ENCODE measurements at places on chromosomes 2 and 18. TPM values are rescaled to one million over a fixed set of nuclear protein-coding genes. Genes with fewer than 3 reads are reported as not detected.

GRCh38 chr2:194103941-194104659 is 1552.9 kb upstream of the SLC39A10 start:
- H3K4me3 ChIP-seq: no peak overlapping the region
- no peak for DNase-seq
- H3K27me3 ChIP-seq: no peaks in the 10 kb centered on the region
- H3K4me1 ChIP-seq: no peaks in the 10 kb centered on the region

DNA sequence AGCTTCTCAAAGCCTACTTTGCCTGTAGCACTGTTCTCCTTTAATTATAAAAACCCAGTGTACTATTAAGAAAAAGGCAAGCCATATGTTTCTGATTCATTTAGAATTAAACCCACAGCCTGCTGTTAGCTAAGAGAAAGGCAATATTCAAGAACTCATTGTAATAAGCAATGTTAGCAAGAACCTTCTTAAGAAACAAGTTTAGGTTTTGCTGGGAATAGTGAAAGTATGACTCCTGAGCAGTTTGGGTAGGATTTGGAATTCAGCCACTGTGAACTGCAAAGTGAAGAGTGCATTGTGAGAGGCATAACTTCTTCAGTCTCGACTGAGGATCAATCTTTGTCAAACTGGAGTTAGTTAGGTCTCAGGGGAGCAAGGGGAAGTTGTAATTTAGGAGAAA is 206.5 kb upstream of the NT5C1B start:
- no peak overlapping the region for H3K4me3 ChIP-seq
- H3K4me1 ChIP-seq: no peaks in the 10 kb centered on the region
- no peaks in the 10 kb centered on the region for H3K27me3 ChIP-seq
- no peaks in the 10 kb centered on the region for H3K36me3 ChIP-seq
- no peak for DNase-seq

DNA sequence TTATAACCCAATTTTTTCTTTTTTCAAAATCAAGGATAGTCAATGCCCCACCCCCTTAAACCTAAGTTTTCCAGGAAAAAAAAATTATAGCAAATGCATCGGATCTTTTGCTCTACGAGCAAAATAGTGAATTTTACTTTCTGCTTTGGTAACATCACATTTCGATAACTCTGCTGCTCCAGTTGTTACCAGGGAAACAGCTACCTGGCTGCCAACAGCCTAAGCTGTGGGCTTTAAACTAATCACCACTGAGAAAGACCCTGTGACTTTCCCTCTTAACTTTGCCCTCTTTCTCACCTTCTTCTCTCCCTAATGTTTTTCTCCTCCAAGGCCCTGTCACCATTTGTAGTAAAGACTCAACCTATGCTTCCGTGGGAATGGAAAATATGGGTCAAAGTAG is 145.5 kb downstream of the ABCA12 start:
- no peaks in the 10 kb centered on the region for H3K4me1 ChIP-seq
- H3K27ac ChIP-seq: no peak overlapping the region
- no peak overlapping the region for H3K4me3 ChIP-seq
- no peaks in the 10 kb centered on the region for H3K36me3 ChIP-seq

DNA sequence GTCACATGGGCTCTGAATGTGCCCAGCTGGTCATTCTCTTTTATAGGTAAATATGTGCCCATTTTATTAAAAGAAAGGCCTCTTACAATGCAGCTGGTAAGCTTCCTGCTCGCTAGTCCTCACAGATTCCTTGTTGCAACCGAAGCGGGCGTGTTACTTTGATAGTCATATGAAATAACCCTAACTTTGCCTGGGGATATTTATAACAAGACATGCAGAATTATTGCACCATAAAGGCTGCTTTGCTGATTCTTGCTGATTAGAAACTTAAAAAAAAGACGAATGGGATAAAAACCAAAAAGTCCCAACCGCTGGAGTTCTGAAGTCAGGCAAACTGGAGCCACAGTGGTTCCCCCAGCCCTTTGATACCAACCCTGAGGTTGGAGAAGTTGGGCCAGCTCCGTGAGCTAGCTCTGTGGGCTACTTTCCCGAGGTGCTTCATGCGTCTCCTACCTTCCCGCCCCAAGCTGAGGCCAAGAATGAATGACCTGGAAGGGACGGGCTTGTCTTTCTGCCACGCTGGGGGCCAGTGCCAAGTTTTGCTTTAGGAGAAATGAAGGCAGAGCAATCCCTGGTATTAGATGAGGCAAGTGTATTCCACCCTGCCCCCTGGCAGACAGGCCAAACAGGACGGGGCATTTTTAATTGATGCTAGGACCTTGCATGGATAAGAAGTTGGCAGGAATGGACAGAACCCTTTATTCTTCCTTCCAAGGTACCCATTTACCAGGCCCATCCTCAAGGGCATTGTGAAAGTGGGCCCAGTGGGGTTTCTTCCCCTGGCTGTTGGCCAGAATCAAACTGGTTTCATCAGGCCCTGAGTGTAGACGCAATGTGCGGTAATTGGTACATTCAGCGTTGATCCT is 140.4 kb downstream of the KCTD1 start:
- no peaks in the 10 kb centered on the region for H3K27me3 ChIP-seq
- no peak for DNase-seq
- H3K27ac ChIP-seq: no peak overlapping the region
- no peaks in the 10 kb centered on the region for H3K36me3 ChIP-seq
- H3K4me1 ChIP-seq: no peaks in the 10 kb centered on the region

DNA sequence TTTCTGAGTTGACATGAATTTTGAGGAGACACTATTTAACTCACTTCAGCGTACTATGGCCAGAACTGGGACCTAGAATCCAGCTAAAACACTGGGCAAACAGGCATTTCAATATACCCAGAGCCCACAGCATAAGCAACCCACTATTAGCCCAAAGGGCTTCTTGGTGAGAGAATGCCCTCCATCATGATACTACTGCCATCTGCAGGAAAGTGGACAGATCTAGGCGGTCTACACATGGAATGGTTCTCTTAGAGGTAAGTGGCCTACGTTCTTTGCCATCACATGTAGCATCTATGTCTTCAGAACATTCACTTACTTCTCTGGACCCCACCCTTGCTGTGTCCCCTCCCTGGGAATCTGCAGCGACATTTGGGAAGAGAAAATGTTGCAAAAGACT is 181.3 kb upstream of the LINC00305 start:
- DNase-seq: no peak
- no peak overlapping the region for H3K27ac ChIP-seq

DNA sequence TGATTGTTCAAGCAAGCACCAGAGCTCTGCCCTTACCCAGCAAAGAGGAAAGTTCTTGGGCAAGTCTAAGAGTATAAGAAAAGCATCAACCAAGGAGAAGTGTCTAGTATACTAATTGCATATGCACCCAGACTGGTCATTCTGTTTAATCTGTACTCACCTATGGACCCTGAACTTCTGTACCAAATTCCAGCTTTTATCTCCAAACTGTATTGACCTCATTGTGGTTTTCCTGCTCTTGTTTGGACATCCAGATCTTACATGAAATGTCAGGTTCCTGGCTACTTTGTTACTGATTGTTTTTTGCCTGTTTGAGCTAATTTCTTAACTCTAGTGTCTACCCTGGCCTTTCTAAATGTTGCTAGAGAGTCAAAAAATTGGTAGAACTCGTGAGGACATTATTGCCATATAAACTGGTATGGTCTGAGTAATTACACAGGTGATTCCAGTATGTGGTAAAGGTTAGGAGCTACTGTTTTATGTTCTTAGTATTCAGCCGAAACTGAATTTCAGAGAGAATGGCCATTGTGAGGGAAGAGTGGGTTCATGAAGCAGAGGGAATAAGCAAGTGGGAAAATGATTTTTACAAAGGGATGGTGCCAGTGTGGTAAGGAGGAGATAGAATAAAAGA is 146.3 kb downstream of the HNMT start:
- no peaks in the 10 kb centered on the region for H3K4me1 ChIP-seq
- no peak overlapping the region for H3K27ac ChIP-seq
- no peak overlapping the region for H3K4me3 ChIP-seq
- H3K27me3 ChIP-seq: no peaks in the 10 kb centered on the region
- H3K36me3 ChIP-seq: no peaks in the 10 kb centered on the region
- DNase-seq: no peak

DNA sequence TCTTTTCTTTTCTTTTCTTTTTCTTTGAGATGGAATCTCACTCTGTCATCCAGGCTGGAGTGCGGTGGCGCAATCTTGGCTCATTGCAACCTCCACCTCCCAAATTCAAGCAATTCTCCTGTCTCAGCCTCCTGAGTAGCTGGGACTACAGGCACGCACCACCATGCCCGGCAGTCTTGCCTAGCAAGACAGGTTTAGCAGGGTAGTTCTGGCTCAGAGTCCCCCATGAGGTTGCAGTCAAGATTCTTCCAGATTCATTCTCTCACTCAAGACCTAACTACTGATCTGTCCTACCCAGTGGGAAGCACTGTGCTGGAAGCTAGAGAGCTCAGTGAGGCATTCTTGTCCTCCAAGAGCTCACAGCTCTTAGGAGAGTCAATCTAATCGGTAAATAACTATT is 17.6 kb upstream of the ZAP70 start:
- DNase-seq: no peak
- H3K27me3 ChIP-seq: peaks cover 1% of the 10 kb centered on the region
- H3K36me3 ChIP-seq: no peaks in the 10 kb centered on the region
- peaks cover 6% of the 10 kb centered on the region for H3K4me1 ChIP-seq

Gene KIF1A
- 3.8 TPM for total RNA-seq

Gene SNTG2
- total RNA-seq: 0.94 TPM

Gene CPLX4
- total RNA-seq: not detected

Gene ADAM17
- total RNA-seq: 24.7 TPM
